ENCODE measurements at places on chromosomes 2 and 18. TPM values are rescaled to one million over a fixed set of nuclear protein-coding genes. Genes with fewer than 3 reads are reported as not detected.

DNA sequence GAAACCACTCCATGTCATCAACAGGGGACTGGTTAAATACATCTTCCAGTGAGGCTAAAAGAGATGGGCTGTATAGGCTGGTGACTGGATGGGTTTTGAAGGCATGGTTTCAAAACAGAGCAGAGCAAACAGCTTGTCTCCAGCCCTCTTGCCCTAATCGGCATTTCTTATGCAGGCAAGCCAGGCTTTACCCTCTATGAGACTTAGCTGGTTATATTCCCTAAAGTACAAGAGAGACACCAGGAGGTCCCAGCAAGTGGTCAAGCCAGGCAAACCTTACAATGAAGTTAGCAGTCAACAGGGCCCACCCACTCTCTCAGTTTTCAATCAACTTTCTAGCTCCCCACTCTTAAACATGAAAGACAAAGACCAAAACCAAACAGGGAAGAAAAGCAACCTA, 19.0 kb downstream of the OSBPL1A start:
- DNase-seq = no peak

DNA sequence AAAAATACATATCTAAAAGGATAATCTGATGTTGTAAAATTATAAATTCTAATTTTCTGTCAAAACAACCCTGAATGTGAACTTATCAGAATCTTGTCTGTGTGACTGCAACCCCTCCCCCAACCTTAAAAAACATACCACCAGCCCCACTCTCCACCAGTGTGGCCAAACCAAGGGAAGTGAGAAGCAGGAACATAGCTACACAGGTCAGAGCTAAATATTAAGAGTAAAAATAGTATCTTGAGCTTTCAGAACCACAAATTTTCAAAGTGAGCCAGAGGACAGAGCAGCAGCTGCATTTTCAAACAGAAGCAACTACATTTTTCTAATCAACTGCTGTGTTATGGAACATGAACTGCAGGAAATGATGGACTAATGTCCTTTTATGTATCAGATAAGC, 156.7 kb downstream of the SLC4A10 start:
- no peak for DNase-seq

The GALNT3 gene
- total RNA-seq = 0.60 TPM

- no peak for DNase-seq
Observed at GRCh38 chr2:64479259-64480117, 25.5 kb downstream of the LGALSL start.

The C18orf32 gene
- total RNA-seq = 32.2 TPM

DNA sequence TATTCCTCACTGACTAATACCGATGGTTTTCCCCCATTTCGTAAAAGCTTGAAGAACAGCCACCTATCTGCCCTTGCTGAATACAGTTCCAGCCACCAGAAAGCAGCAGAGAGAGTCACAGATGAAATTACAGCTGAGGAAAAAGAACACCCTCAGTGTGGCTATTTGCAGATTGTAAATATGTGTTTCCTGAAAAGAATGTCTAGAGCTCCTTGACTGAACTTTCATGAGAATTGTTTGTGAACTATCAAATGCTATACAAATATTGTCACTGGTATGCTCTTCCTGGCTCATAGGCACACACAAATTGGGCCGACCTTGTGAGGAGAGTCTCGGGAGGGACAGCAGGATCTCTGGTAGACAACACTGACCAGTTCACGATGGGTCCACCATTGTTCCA, 58.1 kb upstream of the TTC39C start:
- DNase-seq = no peak

The PSD4 gene
- total RNA-seq = 0.76 TPM

The CCDC138 gene
- 3.3 TPM for total RNA-seq

DNA sequence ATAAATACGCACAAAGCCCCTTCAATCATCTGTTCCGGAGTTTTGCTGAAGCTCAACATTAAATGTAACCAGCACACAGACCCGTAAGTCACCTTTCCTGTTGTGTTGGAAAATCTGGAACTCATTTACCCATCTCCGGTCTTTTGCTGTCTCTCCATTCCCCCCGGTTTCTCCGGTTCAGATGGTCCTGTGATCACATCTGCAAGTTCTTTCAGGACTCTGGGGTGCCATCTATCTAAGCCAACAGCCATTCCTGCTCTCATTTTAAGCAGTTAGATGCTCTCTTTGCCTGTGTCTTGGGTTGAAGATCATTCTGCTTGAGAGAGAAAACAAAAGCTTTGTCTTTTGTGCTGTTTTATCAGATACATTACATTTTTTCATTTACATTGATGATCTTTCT, 91.7 kb upstream of the TGIF1 start:
- no peak for DNase-seq

DNA sequence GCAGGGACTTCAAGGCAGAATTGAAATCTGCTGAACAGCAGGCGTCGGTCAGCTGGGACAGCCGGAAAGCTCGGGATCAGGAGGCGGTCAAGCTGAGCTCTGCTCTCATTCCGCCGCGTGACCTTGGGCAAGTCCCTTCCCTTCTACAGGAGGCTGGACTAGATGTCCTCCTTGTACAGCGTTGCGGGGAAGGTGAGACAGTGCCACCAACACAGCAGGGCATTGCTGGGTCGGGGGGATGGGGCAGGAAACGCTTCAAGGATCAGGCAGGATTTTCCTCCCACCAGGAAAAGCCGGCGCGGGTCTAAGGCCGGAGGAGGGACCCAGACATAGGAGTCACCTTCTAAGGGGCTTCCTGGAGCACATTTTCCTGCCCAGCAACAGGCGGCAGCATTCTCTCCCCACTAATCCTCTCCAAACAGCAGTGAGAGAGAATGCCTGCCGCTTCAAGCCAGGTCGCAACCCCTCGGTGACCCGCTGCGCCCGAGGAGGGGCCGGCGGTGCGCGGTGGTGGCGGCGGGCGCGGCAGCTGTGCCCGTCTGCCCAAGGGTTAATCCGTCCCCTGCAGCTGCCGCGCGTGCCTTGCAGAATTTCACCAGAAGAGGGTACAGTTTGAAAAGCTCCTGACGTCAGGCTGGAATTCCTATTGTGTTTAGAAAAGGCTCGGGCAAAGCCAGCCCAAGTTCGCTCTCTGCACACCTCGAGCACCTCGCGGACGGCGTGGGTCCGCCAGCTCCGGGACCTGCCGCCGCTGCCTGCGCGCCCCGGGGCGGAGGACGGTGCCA, at the start of gene KCNF1:
TSS of gene KCNF1 (plus strand) at position 644 of the 785 bp plus-strand sequence. CDS start 493 bp downstream, outside the sequence.
- DNase-seq = peak; percentile 57
